ENCODE measurements at places on chromosomes 1 and 21.

DNA sequence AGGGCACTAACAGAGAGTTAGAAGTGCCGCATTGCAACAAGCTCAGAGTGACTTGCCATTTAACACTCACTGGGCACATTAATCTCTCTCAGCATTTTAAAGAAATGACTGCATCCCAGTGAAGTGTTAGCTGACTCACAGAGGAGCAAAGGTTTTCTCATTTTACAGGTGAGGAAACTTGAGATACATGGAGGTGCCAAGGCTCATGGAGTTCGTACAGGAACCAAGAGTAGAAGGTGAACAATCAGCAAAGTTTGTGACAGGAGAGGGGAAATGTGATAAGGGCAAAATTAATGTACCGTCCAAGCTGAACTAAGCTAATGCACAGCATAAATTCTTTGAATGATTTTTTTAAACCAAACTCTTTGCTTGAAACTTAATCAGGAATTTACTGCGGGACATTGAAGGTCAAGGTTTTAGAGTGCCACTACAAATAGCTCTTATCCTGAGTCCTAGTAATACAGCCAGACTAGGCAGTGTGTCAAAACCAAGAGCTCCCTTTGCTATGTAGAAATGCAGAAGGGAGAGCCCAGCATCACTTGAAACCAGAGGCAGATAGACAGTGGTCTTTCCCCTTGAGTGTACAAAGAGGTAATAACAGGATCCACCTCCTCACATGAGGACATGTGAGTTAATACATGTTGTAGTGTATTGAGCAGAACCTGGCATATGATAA is 22.4 kb upstream of the NTPCR start:
- DNase-seq = no peak
- no peak overlapping the region for H3K4me3 ChIP-seq
- peaks cover 5% of the 10 kb centered on the region for H3K36me3 ChIP-seq
- peaks cover 30% of the 10 kb centered on the region for H3K4me1 ChIP-seq

- peaks cover 74% of the 10 kb centered on the region for H3K4me1 ChIP-seq
- H3K36me3 ChIP-seq = peaks cover 19% of the 10 kb centered on the region
- peak overlapping the region; percentile 89 for H3K27ac ChIP-seq
- DNase-seq = no peak
- no peaks in the 10 kb centered on the region for H3K27me3 ChIP-seq
These were observed 57.4 kb downstream of the GALNT2 start for GRCh38 chr1:230124186-230125128.

- H3K27me3 ChIP-seq = no peaks in the 10 kb centered on the region
- peaks cover 61% of the 10 kb centered on the region for H3K4me1 ChIP-seq
- H3K36me3 ChIP-seq = peaks cover 11% of the 10 kb centered on the region
- no peak overlapping the region for H3K27ac ChIP-seq
These were observed 42.6 kb downstream of the RSPH1 start for GRCh38 chr21:42453224-42453985.

GRCh38 chr21:42757826-42758655 is 104.6 kb downstream of the PDE9A start:
- no peak overlapping the region for H3K27ac ChIP-seq
- H3K36me3 ChIP-seq = no peaks in the 10 kb centered on the region
- no peak for DNase-seq
- H3K4me1 ChIP-seq = peaks cover 8% of the 10 kb centered on the region
- no peaks in the 10 kb centered on the region for H3K27me3 ChIP-seq

GRCh38 chr1:65049941-65050713 is 83.8 kb upstream of the JAK1 start:
- H3K27me3 ChIP-seq = peaks cover 4% of the 10 kb centered on the region
- H3K4me1 ChIP-seq = peaks cover 29% of the 10 kb centered on the region
- H3K27ac ChIP-seq = peak overlapping the region; percentile 54
- H3K36me3 ChIP-seq = peaks cover 2% of the 10 kb centered on the region
- H3K4me3 ChIP-seq = peak overlapping the region; percentile 16
